Activated CD4-positive, alpha-beta memory T cell treated with anti-CD3 and anti-CD28 coated beads, Interleukin-2, amount 10 ng/mL, durations not matched to agents 7 days and 5 days (primary cell): ENCODE measurements at places on chromosomes 13 and 19.

- peak; percentile 61 for DNase-seq
Observed at GRCh38 chr19:8615813-8616596, 5.5 kb upstream of the ADAMTS10 start.

DNA sequence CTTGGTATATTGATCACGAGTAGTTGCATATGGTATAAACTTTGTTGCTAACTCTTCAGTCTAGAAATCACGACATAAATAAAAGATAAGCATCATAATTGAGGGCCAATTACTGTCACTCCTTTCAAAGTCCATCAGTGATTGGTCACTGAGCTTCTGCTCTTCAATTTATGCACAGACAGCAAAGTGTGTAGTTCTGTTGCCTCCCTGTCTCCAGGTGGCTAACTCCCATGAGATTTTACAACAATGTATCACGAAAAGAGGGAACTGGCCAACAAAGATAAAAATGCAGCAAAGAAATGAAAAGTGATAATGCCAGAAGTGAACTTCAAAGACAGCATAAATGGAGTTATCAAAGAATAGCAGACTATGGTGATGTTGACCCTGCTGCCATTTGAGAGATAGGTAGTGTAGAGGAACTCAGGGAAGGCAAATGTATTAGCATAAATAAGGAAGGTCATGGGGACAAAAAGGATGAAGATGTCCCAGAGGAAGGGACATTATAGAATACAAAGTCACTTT, 12.7 kb upstream of the TNFSF14 start:
- no peak for DNase-seq

GRCh38 chr19:10206226-10206885, 11.6 kb upstream of the DNMT1 start:
- no peak for DNase-seq

DNA sequence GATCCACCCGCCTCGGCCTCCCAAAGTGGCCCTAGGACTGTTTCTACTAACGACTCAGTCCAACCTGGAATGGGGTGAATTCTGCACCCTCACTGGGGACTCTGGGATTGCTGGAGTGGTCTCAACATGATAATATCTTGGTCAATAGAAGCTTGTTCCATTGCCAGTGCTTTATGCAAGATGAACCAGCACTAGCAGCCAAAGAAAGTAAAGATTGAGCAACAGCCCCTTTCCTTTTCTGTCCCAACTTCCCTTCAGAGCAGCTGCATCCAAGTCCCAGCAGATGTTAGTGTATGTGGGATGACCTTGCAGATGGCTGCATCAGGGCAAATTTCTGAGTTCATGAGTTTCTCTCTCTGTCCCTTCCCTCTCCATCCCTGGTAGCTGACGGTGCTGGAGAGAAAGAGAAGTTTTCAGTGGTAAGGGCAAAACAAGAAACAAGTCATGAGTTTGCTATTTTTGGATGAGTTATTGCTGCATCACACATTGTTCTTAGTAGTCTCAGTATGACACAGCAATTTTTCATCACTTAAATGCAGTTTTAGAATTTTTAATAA, 183.6 kb upstream of the EDNRB start:
- DNase-seq: no peak

- DNase-seq: no peak
Observed at GRCh38 chr13:66483712-66484111, 746.4 kb downstream of the PCDH9 start.

DNA sequence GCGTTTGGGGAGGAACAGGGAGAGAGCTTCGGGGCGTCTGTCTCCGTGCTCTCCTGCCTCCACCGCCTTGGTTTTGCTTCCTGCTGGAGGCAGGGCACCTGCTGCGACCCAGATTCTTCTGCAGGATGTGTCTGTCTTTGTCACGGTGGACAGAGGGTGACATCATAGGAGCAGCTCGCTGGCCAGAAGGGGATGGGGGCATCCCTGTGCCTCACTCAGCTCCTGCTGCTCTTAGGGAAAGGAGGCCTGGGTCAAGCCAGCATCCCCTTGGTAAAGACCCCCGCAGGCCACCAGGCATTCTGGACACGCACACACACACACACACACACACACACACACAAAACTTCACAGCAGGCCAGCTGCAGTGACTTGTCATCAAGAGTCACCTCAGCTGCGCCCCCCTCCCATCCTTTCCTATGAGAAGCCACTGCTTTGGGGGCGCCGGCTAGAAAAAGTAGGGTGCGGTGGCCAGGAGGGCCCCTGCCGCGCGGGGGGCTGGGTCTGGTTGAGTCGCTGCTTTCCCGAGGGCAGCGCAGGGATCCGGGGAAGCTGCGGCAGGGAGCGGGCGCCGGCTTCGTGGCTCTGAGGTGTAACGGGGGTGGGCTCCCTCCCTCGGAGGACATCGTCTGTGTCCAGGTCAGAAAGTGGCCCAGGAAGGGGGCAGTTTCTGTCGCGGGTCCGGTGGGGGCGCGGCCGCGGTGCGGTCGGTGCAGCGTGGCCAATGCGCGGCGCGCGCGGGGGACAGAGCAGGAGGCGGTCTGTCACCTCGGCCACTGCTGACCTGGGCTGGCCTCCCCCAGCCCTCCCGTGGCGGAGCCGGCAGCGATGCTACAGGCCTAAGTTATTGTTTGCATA, 15.8 kb upstream of the NPAS1 start:
- DNase-seq: no peak

DNA sequence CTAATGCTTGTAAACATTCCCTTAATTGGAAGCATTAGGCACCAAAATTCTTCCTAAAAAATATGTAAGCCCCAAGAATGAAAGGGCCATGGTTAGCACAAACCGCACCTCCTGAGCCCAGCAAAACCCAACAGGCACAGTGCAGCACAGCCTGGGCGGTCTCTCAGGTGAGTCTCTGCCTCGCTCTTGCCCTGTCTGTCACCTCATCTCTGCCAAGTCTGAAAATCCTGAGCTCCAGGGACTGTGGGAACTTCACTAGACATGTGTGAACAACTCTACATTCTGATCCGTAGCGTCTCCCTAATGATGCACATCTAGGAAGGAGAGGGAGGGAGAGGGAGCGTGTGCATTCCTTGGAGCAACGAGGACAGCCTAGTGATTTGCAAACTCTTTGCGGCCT, 88.8 kb upstream of the GJB6 start:
- no peak for DNase-seq

DNA sequence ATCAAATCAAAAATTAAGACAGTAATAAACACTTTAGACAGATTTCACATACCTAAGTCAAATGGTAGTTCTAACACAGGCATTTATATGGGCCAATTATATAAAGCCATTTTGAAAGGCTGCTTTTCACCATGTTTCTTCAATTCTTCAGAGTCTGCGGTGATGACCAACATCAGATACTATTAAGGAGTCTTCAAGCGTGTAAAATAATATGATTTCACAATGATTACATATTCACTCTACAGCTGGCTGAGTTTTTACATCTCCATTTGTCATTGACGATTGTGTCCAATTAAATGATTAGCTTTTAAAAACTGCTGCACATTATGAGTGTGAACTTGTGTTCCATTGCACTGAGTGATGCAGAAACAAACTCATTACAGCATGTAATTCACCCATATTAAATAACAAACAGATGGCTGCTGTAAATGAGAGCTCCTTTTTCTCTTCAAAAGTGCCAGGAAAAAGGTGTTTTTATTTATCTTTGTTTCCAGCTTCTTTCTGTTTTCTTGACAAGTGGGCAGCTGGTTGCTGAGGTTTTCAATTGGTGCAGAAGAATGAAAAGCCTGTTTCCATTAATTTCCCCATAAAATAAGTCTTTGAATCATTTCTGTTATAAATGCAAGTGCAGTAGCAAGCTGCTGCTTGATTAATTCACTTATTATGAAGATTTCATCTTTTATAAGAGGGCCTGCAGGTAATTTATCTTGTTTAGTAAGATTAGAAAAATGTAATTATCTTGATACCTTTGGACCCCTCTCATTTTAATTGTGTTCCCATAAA, 676.1 kb upstream of the KLHL1 start:
- DNase-seq: no peak

DNA sequence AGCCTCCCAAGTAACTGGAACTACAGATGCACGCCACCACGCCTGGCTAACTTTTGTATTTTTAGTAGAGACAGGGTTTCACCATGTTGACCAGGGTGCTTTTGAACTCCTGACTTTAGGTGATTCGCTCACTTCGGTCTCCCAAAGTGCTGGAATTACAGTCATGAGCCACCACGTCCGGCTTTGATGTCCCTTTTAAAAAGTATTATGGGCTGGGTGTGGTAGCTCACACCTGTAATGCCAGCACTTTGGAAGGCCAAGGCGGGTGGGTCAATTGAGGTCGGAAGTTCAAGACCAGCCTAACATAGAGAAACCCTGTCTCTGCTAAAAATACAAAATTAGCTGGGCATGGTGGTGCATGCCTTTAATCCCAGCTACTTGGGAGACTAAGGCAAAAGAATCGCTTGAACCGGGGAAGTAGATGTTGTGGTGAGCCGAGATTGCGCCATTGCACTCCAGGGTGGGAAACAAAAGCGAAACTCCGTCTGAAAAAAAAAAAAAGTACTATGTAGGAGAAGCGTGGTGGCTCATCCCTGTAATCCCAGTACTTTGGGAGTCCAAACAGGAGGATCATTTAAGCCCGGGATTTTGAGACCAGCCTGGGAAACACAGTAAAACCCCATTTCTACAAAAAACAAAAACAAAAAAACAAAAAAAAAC, 22.8 kb upstream of the ERVV-1 start:
- no peak for DNase-seq

DNA sequence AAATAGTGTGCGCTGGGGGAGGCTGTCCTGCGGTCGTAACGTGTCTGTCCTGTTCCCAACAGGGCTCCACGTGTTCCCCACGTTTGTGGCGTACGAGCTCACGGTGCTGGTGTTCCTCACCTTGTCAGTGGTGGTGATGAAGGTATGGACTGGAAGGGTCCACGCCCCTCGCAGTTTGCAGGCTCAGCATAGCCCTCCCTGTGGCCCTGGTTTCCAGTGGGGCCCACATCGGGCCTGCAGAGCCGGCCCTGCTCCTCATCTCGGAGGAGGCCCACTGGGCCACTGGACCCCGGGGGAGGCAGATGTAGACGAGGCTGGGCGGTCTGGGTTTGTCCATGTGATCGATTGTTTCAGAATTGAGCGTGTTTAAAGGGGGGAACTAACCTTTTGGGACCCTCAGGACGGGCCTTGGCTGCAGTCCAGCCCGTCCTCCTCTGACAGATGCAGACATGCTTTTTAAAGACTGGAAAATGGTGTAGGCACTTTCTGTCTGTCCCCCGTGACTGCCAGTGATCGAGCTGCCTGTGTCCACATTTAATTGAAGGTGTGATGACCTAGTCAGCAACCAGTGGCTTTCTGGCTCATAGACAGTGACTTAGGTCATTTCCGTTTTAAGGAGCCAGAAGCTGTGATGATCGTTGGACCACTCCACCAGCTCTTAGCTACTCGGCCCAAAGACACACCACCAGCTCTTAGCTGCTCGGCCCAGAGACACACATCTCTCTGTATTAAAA, 37.1 kb upstream of the TFDP1 start:
- no peak for DNase-seq

DNA sequence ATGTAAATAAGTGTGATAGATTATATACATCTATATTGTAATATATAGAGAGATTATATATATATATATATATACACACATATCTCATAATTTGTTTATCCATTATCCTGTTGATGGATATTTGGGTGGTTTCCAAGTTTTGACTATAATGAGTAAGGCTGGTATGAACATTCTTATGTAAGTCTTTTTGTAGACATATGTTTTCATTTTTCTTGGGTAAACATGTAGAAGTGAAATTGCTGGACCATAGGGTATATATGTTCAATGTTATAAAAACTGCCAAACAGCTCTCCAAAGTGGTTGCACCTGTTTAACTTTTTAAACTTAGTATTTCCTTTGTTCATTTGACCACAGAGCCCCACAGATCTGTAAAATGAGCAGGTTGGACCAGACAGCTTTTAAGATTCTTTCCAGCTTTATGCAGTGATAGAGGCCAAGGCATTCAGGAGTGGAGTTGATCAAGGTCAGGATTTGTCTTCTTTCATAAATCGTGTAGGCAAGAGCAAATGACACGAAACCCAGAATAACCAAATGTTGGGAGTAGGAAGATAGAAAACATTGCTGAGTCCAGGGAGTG, 21.7 kb upstream of the KATNAL1 start:
- no peak for DNase-seq

DNA sequence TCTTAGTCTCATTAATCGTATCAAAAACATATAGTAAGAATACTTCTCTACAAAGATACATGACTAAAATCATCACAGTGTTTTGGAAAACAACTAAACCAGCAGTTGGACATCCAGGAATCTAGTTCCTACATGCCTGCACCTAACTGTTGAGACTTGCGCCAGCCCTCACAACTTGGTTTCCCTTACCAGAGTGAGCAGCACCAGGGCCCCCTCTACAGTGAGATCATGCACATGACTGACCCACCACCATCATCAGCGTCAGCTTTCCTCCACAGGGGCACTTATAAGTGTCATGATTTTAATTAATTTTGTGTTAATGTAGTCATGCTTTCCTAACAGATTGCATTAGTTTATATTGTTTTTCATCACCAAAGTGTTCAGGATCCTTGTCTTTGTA, 1322.0 kb downstream of the EFNB2 start:
- DNase-seq: no peak

- no peak for DNase-seq
Observed at GRCh38 chr19:16222806-16223205, 25.1 kb downstream of the AP1M1 start.

- no peak for DNase-seq
Observed at GRCh38 chr13:75454497-75454896, 27.5 kb downstream of the TBC1D4 start.

DNA sequence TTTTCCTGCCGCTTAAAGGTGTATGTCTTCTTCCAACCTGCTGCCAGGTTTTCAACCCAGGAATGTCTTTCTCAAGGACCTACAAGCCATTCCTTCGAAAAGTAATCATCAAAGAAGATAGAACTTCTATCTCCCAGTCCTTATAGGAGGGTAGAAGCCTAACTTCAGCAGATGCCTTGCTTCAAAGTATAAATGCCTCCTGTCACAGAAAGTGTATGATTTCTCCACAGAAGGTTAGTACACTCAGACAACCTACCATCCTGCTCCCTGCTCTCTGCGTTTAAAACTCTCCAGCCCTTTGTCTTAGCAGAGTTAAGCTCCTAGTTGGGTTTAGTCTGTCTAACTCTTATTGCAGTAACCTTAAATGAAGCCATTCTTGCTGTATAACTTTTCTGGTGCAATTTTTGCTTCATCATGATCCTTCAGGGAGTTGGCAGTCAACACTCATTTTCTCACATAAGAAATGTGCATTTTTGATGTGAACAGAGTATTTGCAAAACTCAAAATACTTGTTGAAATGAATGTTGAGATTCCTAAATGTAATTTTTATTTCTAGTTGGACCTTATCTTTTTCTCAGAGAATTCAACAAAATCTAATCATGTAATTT, 737.5 kb downstream of the LIG4 start:
- no peak for DNase-seq

DNA sequence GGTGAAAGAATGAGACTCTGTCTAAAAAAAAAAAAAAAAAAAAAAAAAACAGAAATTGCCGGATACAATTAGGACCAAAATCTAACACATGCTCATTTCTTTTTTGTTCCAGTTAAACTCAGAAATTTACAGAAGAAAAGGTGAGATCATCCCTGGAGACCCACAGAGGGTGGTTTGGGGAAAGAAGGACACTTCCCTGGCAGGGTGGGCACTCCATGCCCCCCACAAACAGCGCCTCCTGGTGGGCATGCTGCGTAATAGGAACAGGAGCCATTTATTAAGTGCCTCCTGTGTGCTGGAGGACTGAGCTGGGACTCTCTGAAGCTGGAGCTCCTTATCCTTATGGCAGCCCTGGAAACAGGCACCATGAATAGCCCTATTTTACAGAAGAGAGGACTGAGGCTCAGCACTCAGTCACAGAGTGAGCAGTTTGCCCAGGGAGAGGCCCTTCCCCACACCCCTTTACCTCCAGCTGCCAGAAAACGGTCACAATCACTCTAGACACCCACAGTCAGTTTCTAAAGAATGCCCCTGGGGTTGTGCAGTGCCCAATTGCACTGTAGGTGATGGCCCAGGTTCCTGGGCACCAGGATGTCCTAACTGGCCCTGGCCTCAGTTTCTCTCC, 10.1 kb downstream of the C19orf38 start:
- peak; percentile 37 for DNase-seq
